Stimulated activated CD4-positive, alpha-beta T cell treated with anti-CD3 and anti-CD28 coated beads, Interleukin-12 subunit alpha, Interleukin-12 subunit beta, amount 100 ng/mL, for 24 hours (primary cell): ENCODE measurements at places on chromosomes 3 and 15.

GRCh38 chr15:59176653-59177316, 29.9 kb upstream of the LDHAL6B start:
- DNase-seq, result no peak

GRCh38 chr3:127711021-127711695, 38.4 kb downstream of the ABTB1 start:
- DNase-seq, result no peak

DNA sequence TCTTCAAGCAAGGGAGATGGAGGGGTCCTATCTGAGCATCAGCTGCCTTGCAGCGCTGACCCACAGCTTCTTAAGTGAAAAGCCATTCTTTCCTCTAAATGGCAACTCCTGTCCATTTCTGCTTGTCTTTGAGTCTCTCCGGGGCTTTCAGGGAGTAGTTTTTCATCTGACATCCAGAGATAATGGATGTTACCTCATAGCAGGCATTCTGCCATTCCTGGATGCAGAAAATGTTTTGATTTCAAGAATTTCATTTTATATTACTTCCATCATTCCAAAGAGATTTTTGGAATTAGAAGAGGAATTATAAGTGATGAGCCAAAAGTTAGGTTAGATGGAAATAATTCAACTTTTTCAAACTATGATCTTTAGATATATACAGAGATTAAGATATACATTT, 44.9 kb upstream of the GABRG3 start:
- no peak for DNase-seq

GRCh38 chr15:75646944-75647364, 758 bp upstream of the SNX33 start:
- DNase-seq, result no peak

GRCh38 chr15:78120523-78120922, 10.7 kb downstream of the CIB2 start:
- no peak for DNase-seq

DNA sequence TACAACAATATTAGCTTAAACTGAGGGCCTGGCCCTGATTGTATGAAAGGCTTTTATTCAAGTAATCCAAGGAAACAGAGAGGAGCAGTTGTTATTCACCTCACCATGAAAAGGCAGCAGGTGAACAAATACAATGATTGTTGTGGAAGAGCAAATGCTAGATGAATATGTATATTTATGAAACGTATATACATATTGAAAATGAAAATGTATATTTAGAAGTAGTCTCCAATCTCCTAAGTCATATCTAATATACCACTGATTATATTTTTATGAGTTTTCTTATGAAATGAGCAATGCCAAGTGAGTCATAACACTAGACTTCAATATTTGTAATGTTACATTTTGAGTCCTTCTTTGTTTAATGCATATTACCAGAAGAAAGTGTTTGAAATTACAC, 116.2 kb upstream of the KCNMB2 start:
- DNase-seq, result no peak

- DNase-seq, result no peak
These were observed 63.6 kb downstream of the KBTBD12 start for GRCh38 chr3:127978636-127979035.

- DNase-seq, result no peak
These were observed 479.4 kb downstream of the RBMS3 start for GRCh38 chr3:29760226-29760685.

- DNase-seq, result no peak
These were observed 10.6 kb upstream of the TBC1D5 start for GRCh38 chr3:17752876-17753631.

DNA sequence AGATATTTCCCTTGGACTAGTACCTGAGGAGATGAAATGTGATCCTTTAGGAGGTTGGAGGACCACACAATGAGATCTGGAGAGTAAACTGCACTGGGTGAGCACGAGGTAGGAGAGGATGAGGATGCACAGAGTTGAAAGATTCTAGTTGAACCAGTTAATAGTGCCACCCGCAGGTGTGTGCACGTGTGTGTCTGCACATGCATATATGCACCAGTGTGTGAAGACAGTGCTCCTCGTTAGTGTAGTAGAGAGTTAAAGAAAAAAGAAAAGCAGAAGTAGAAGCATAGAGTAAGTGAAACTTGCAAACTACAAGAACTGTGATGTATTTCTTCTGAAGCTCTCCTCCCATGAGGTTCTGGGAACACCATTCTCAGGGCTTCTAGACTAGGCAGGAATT, 8.4 kb downstream of the MED12L start:
- no peak for DNase-seq

GRCh38 chr3:8555113-8555661, 53.6 kb downstream of the LMCD1 start:
- no peak for DNase-seq

- DNase-seq, result no peak
These were observed 24.8 kb downstream of the SH3BP5 start for GRCh38 chr3:15307580-15307979.

DNA sequence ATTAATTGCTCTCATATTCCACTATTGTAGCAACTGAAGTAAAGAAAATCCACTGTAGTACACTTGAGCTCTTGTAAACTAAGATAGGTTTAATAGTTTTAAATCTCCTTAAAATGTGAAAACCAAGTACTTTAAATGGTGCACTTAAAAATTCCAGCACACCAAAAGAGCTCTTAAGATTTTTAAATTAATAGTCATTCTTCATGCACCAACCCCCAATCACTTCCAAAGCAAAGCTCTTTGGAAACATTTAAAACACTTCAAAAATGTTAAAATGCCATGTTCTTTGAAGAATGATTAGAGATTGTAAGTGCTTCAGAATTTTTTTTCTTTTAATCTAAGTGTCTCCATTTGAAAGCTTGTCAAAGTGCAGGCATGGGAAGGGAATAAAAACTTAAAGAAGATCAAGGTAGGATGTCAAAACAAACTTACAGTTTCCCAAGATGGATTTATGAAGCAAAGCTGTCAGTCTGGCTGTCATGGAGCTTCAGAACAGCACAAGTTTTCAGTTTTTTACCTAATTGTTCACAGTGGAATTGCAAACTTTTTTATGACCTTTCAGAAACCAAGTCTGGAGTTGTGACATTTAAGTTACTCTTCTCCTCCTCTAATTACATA, 84.3 kb downstream of the ARPP21 start:
- DNase-seq, result no peak

GRCh38 chr15:67807141-67807540, 18.2 kb upstream of the SKOR1 start:
- DNase-seq, result no peak

GRCh38 chr3:166340604-166341266, 503.5 kb upstream of the BCHE start:
- no peak for DNase-seq

- no peak for DNase-seq
These were observed 258.7 kb upstream of the PPP2R3A start for GRCh38 chr3:135706758-135707375.

GRCh38 chr3:53749448-53749847, 96.8 kb downstream of the CHDH start:
- no peak for DNase-seq

GRCh38 chr3:69329892-69330291, 56.0 kb downstream of the FRMD4B start:
- no peak for DNase-seq

DNA sequence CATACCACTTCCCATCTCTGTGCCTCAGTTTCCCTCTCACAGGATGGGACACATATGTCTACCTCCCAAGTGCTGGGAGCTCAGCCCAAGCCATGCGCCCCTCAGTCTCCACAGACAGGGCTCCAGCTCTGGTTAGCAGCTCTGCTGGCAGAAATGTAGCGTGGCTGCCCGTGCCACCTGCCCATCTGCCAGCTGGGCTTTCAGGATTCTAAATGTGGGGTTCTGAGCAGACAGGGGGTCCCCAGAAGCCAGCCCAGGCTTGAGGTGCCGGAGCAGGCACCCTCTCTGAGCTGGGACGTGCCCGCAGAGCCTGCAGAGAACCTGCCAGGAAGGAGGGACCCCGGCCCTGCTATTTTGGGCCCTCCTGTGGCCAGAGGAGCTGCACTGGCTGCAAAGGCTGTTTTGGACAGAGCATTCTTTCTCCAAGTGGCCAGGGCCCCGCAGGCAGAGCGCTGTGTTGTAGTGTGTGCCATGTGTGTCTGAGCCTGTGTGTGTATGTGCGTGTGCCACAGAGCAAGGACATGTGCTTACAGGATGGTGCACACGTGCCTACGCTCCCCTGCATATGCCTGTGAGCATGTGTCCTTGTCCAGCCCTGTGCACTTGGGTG, 31.7 kb downstream of the PSTPIP1 start:
- DNase-seq, result no peak

GRCh38 chr3:53156368-53156834, 4.6 kb upstream of the PRKCD start:
- DNase-seq, result no peak

DNA sequence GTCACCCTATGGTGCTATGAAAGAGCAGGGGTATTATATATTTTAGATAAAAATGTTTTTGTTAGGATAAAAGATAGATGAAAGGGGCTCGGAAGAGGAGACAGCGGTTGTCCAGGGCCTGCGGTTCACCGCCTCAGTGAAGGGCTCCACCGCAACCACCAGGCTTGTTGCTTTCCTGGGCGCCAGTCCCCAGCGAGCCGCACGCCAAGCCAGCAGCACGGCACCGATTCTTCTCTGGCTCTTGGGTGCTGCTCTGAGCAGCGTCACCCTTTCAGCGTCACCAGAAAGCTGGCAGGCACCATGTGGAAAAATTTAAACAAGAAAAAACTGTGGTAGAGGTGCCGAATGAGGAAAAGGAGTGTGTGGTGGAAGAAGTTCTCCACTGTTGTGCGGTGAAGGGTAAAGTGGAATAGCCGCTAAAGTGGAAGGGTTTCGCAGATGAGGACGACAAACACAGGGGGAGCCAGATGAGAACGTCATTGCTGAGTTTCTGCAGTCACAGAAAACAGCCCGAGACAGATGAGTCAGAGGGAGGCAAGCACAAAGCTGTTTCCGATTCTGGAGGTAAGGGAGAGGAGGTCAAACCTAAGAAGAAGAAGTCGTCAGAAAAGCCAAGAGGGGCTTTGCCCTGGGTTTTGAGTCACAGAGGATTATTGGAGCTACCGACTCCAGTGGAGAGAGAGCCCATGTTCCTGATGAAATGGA, 569.2 kb downstream of the ZBBX start:
- DNase-seq, result no peak

GRCh38 chr3:62361261-62361660, 12.1 kb downstream of the FEZF2 start:
- no peak for DNase-seq

GRCh38 chr3:172367205-172368105, 80.8 kb downstream of the GHSR start:
- DNase-seq, result no peak

GRCh38 chr3:43792904-43793303, 102.2 kb downstream of the ABHD5 start:
- no peak for DNase-seq

GRCh38 chr3:23805210-23805632, 534 bp upstream of the UBE2E1 start:
- no peak for DNase-seq

GRCh38 chr15:101506491-101506890, 17.0 kb upstream of the PCSK6 start:
- DNase-seq, result no peak

- DNase-seq, result no peak
These were observed 220.7 kb upstream of the DNAJC19 start for GRCh38 chr3:181210275-181210674.

DNA sequence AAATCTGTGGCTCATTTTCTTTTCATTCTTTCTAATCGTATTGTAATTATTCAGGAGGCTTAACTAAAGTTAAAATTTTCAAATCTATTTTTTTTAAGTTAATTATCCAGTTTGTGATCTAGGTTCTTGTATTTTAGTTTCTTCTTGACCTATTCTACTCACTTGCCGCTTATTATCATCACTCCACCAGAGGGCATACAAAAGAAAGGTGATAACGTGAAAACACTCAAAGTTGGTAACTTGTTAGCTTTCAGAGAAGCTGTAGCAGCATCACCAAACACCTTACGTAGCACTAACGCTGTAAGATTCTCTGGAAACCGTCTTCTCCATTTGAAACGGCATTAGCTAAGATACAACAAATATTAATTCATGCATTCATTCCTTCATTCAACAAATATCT, 4.8 kb downstream of the GNB4 start:
- no peak for DNase-seq

GRCh38 chr15:101503296-101503599, 13.7 kb upstream of the PCSK6 start:
- DNase-seq, result no peak

DNA sequence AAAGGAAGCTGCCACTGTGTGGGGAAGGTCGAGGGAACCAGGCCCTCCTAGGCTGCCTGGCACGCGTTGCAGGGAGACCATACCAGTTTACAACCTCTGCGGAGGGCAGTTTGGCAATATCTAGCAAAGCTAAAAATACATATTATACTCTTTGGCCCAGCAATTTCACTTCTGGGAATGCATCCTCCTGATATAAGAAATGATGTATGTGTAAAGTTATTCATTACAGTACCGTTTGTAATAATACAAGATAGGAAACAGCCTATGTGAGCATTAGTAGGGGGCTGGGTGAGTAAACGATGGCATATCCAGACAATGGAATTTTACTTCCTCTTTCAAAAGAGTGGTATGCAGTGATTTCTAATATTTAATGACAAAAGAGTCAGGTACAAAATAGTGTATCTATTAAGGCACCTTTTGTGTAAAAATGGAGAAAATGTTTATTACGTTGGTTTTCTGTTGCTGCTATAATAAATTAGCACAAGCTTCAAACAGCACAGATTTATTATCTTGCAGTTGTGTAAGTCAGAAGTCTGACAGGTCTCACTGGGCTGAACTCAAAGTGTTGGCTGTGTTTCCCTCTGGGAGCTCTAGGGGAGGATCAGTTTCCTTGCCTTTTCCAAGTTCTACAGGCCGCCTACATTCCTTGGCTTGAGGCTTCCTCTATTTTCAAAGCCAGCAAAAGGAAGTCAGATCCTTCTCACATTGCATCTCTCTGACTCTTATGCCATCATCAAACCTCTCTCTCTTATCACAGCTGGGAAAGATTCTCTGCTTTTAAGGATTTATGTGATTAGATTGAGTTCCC, 9.0 kb downstream of the APOD start:
- no peak for DNase-seq

GRCh38 chr3:132984181-132984580, 54.0 kb upstream of the TMEM108 start:
- no peak for DNase-seq

- no peak for DNase-seq
These were observed 39.9 kb upstream of the TNFSF10 start for GRCh38 chr3:172562871-172563865.

GRCh38 chr15:57401546-57401945, 25.2 kb downstream of the CGNL1 start:
- no peak for DNase-seq

GRCh38 chr15:44207643-44208042, 12.6 kb upstream of the FRMD5 start:
- no peak for DNase-seq

- peak; percentile 29 for DNase-seq
These were observed 10.6 kb upstream of the LEO1 start for GRCh38 chr15:51982013-51982769.
